ENCODE measurements at places on chromosomes 5 and 9.
A peak's percentile ranks its signal among the peaks of the same experiment; 100 is the strongest.

DNA sequence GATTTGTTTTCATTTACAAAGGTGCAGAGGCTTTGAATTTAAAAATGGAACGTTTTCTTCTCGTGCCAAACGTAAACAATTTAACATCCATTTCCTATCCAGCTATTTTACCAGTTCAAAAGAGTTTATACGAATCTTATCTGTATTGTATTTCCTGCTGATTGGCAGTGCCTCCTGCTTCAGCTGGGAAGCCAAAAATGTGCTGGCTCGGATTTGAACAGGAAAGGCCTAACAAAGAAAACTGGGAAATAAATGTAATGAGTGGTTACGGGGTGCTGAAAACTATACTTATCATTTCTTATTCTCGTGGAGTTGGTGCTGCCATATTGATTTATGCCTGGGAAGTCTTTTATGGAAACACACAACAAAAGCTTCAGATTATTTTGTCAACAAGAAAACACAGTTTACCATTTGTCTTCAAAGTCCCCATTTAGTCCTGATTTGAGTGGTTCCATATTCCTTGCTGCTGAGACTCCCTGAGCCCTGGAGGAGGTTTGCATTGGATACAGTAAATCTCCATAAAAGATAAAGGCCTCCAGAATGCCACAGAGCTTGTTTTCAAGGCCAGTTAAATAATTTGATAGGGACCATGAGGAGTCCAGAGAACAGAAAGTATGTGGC is 507.4 kb downstream of the RASEF start:
- H3K27me3 ChIP-seq: no peaks in the 10 kb centered on the region
- no peak overlapping the region for H3K4me3 ChIP-seq
- no peak overlapping the region for H3K27ac ChIP-seq
- DNase-seq: no peak

DNA sequence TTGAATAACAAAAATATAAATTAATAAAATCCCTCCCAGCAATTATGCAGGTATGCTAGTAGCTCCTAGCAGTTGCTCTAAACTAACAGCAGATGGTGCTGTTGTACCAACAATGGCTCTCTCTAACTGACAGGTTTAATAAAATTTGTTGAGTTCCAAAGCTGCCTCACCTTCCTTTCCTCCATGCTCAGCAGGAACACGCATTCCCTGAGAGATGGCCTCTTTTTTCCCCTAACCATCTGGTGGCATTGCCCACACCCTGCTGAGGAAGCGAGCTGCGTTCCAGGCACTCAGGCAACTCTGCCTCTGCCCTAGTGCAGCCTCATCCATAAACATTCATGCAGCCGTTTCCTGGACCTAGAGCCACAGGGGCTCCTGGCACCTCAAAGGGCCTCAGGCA is 106.2 kb downstream of the KLHL3 start:
- H3K27ac ChIP-seq: peak overlapping the region; percentile 9
- peaks cover 10% of the 10 kb centered on the region for H3K4me1 ChIP-seq
- H3K27me3 ChIP-seq: no peaks in the 10 kb centered on the region

DNA sequence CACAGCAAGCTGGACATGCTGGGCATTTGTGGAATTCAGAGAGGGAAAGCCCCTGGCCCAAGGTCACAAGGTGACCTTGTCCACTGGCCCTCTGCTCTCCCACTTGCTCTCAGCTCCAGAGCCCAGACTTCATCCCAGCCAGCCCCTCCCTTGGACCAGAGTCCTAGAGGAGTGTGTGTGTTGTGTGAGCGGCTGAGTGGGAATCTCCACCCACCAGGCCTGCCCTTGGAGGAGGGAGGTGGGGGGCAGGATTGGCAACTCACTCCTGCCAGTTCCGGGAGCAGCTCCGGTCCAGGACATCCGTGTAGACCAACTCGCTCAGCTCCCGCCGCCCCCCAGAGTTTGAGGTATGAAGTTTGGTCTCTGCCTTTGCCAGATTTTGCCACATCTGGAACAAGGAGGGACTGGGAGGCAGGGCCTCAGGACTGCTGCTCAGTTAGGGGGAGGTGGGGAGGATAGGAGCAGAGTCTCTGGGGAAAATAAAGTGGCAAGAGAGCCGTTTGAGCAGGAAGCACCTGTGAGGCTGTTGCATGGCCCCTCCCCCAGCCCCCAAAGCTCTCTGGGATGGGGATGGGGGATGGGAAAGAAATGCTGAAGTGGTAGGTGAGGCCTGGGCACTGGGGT is 1.4 kb downstream of the MZB1 start:
- H3K27me3 ChIP-seq: peaks cover 7% of the 10 kb centered on the region
- no peak overlapping the region for H3K27ac ChIP-seq
- H3K36me3 ChIP-seq: no peaks in the 10 kb centered on the region
- H3K4me1 ChIP-seq: peaks cover 32% of the 10 kb centered on the region
- no peak for DNase-seq

DNA sequence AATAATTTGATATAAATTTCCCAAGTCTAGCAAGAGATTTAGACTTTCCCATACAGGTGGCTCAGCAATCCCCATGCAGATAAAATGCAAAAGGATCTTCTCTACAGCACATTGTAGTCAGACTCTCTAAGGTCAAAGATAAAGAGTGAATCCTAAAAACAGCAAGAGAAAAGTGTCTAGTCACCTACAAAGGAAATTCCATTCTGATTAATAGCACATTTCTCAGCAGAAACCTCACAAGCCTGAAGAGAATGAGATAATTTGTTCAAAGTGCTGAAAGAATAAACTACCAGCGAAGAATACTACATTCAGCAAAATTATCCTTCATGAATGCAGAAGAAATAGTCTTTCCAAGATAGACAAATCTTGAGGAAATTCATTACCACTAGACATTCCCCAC is 493.3 kb downstream of the PRELID2 start:
- no peaks in the 10 kb centered on the region for H3K27me3 ChIP-seq
- H3K4me3 ChIP-seq: no peak overlapping the region
- no peak overlapping the region for H3K27ac ChIP-seq
- DNase-seq: no peak
- no peaks in the 10 kb centered on the region for H3K36me3 ChIP-seq
